ENCODE measurements at places on chromosomes 1 and 21.

DNA sequence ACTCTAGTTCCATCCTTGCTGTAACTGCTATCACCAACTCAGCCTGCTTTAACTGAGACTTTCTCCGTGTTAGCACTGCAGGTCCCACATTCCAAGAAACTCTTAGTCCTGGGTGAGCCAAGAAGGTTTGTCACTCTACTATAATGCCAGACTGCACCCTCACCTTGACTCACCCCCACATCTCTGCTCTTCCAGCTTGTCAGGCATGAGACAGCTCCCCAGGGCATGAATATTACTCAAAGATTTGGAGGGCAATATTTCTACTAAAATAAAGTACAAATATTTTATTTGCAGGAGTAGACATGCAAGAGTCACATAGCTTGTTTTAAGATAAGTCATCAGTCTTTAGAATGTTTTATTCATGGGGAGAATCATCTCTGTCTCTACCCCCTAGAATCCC, 110.2 kb downstream of the MATN1 start:
- DNase-seq = no peak

- DNase-seq = no peak
Observed at GRCh38 chr1:56973923-56974742, 8.3 kb upstream of the C8B start.

DNA sequence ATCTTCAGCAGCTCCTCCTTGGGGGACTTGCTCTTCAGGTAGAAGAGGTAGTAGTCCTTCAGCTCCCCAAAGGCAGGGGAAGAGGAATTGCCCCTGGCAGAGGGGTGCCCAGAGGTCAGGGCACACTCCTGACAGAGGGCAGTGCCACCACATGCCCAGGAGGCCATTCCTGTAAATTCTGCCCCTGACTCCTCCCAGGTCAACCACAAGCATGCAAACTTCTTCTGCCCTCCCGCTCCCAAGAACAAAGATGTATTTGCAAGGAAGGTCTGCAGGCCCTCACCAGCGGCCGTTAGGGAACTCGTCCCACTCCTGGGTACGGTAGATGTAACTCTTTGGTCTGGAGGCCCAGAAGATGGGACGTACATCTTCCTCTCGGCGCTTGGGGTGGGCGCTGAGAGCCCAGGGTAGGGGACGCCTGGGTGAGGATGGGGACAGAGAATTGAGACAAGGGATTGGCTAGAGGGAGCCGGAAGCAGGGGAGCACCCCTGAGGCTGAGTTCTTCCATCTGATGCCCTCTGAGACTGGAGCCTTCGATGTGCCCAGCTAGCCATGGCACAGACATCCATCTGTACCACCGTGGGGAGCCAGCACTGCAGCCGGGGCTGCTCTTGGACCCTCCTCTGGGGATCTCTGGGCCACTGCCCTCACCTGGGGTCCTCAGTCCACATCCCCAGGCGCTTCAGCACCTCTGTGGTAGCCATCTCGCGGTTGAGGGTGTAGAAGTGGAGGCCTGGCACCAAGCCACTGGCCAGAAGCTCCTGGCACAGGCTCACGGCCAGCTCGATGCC, 11.1 kb downstream of the MTHFR start:
- DNase-seq = no peak

GRCh38 chr1:107993920-107994319, 28.9 kb upstream of the VAV3 start:
- DNase-seq = no peak

- DNase-seq = no peak
Observed at GRCh38 chr1:228460821-228461220, 26.4 kb upstream of the RNF187 start.

DNA sequence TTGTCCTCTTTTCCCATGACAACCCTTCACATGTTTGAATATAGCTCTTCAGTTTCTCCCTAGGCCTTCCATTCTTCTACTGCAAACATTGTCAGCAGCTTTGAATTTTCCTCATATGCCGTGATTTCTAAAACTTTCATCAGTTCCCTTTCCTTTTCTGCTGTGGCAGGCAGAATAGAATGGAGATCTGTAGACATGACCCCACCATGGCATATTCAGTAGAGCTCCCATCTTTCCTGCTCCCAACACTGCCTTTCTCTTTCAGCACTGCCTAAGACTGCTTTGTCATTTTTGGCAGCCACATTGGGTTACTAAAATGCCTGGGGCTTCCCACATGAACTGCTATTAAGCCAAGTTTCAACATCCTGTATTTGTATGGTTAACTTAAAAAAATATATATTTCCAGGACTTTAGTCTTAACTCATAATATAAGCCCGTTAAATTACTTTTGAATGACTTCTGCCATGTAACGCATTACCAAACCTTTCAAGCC, 60.9 kb downstream of the TBX19 start:
- DNase-seq = no peak

DNA sequence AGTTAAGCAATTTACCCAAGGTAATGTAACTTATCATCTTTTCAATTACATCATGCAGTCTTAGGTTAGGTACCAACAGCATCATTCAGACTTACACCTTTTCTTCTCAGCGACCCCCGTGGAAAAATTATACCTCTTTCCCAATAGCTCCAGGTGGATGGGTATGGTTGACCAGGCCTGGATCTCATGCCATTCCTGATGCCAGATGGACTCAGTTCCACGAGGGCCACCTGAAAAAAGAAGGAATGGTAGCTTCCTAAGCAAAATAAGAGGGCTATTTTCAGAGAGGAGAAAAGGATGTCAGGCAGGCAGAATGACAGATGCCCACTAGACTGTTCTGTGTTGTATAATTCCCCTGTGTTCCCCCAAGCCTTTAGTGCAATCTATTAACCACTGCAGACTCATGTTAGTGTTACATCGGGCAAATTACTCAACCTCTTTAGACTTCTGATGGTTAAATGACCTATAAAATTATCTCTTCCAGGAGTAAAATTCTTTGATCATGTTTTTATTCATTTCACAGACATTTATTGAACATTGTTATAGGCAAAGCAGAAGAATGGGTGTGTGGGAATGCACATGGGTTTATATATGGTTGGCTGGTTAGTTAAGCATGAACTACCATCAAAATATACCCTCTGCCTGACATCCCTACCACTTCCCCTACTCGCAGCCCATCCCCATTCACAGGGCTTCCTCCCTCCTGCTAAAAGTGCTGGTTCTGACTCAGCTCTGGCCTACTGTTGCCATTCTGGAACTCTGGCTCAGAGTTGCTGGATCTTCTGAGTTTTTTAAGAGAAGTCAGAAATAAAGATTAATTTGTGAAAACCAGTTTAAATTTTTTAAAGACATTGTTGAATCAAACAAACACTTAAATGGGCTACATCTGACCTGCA, 10.6 kb upstream of the MYSM1 start:
- DNase-seq = no peak

GRCh38 chr1:46670134-46670533, 1.5 kb upstream of the TEX38 start:
- DNase-seq = no peak

DNA sequence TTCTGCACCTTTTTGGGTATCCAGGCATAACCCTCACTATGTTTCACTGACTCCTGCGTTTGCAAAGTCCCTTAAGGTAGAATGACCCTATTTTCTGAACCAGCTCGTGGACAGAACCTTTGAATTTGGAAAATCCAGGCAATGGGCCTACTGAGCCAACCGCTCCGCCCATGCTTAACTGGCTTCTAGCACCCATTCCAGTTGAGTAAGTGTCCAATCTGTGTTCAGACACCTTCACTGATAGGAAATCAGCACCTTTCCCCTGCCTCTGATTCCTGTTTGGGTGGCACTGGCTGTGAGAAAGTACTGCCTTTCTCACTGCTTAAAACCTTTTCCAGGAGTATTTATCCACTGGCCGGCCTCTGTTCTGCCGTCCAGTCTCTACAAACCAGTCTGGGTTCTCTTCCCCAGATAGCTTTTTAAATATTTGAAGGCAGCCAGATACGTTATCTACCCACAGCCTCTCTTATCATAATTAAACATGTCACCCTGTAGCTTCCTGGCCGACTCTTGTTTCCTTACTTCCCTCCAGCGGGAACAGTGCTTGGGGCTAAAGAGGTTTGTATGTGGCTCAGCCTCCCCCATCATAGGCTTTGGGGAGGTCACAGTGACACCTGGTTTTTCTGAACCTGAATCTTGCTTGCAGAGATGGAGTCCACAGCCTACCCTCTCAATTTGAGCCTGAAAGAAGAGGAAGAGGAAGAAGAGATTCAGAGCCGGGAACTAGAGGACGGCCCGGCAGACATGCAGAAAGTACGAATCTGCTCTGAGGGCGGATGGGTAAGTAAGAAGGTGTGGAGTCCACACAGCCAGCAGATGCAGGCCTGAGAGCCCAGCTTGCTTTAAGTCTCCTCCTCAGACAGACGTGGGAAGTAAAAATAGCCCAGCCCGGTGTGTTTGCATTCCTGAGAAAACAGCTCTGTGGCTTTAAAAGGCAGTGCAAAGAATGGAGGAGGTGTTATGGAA, 1.3 kb downstream of the POGK start:
- no peak for DNase-seq

- no peak for DNase-seq
Observed at GRCh38 chr1:116394270-116394669, 21.2 kb downstream of the ATP1A1 start.

DNA sequence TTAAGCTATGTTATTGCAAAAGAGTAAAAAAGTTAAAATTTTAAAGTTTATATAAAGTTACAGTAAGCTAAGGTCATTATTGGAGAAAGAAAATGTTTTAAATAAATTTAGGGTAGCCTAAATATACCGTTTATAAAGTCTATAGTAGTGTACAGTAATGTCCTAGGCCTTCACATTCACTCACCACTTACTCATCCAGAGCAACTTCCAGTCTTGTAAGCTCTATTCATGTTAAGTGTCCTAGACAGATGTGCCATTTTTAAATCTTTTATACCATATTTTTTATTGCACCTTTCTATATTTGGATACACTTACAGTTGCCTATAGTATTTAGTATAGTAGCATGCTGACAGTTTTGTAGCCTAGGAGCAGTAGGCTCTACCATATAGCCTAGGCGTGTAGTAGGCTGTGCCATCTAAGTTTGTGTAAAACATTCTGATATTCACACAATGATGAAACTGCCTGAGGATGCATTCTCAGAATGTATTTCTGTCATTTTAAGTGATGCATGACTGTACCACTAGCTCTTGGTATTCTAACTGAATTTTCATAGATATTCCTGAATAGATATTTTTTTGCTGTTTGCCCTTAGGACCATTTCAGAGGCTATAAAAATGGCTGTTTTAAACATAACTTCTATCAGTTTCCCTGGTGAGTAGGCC, 26.8 kb downstream of the PPP2R5A start:
- no peak for DNase-seq

GRCh38 chr1:172473302-172473701, 29.4 kb upstream of the PIGC start:
- DNase-seq = no peak

DNA sequence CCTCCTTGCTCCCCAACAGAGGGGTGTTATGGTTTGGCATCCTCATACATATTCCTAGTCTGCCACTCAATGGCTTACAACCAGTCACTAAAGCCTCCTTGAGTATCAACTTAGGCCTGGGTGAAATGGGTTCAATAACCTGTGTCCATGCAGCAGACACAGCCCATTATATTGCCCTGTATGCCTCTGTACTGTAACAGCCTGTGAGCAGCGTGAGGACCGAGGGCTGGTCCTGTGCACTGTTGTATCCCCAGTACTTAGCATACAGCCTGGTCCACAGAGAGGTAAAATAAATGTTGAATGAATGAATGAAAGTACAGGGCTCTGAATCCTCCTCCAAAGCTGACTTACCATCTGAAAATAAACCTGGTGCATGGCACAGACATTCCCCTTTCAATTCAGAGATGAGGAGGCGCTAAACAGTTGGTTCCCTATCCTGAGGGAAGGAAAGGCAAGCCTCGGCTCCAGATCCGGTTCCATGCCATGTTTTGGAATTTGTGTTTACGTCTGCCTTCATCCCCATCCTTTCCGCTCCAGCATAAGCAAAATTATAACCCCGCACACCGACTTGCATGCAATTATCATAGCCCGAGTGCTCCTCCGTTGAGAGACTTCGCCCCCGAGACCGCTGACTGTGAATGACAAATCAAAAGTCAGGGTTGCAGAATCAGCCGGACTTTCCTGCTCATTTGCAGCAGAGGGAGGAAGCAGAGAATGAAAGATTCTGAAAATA, 45.0 kb upstream of the DNAJC6 start:
- no peak for DNase-seq

DNA sequence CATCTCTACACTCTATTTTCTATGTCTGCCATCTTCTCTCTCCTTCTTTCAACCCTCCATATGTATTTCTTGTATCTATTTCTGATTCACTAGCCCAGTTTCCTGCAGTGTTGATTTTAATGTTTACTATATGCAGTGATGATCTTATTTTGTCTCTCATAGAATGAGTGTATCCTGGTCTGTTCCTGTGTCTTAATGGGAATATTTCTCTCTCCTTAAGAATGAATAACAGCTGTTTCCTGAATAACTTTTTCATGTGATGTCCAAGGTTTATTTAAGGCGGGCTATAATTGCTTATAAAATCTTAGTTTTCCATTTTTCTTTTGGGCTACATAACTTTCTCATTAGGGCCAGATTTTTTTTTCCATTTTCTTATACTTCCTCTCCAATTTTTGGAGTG, 144.5 kb downstream of the C1orf21 start:
- DNase-seq = no peak

DNA sequence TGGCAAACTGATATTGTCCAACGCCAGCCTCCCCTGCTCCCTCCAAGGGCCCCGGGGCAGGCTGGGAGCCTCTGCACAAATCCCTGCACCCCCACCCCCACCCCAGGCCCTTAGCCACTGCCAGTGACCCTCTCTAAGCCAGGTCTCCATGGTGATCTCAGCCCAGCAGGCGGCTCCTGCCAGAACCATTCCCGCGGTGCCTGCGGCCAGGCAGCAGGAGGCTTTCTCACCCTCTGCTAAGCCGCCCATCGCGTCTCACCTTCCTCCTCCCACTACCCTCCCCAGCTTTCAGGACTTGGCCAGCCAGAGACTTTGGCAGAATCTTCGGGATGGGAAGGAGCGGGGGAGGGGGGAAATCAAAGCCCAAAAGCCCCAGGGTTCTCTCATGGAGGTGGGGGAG, 46.8 kb upstream of the WASF2 start:
- no peak for DNase-seq

DNA sequence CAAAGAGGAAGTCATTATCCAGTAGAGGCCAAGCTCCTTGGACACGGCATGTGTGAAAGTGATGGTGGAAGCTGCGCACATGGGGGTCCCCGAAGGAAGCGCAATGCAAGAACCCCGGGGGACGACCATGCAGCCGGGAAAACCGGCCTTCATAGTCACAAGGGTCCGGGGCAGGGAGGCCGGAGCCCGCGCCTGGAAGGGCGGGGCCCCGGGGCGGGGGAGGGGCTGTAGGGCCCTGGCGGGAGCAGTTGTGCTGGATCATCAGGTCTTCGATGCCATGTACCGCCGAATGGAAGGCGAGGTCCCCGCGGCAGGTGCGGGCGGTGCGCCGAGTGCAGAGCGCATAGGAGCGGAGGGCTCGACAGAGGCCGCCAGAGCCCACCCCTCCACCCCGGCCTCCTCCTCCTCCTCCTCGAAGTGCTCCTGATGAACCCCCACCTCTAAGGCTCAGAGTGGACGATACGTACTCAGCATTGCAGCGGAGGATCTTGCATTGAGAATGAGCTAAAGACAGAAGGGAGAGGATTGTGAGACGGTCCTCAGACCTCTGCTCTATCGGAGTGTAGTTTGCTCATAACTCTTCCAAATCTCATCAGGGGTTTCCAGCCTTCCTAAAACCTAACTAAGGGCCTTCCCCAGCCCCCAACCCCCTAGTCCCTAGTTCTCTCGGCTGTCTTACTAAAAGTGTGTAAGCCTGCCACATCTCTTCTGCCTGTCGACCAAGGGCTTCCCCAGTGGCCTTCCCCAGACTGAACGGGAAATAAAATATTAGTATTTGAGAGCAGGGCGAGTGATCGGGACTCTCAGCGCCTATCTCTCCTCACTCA, 2.1 kb downstream of the HJV start:
- DNase-seq = no peak

All from stimulated activated naive CD8-positive, alpha-beta T cell treated with anti-CD3 and anti-CD28 coated beads, Interleukin-15, amount 100 ng/mL, for 72 hours (primary cell).